ENCODE measurements at places on chromosomes 13 and 19.

DNA sequence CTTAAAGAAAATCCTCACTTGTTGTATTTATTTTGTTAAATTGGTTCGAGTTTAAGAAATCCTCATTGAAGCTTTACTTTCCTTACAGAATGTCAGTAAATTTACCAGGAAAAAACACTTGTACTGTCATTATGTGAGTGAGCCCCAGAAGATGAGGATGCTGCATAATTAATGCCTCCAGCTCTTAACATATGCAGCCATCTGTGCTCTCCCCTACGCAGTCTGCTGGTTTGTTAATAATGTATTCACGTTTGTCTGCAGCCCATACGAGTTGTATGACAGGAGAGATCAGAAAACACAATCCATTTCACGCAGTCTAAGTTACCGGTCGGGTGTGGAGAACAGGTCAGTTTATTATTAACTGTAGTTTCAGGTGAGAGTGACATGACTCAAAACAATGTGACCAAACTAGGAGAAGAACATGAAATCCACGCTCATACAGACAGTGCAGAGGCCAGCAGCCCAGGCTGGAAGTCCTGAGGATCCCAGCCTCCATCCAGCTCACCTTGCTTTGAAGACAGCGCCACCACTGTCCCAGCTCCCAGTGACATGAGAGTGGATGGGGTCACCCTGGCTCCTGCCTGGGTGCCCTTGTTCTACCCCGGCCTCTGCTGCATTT lies 19.8 kb upstream of the ATP11A start:
- no peak for DNase-seq

- peak; percentile 78 for DNase-seq
Measured at GRCh38 chr19:11169896-11170678, 14.5 kb upstream of the SPC24 start.

DNA sequence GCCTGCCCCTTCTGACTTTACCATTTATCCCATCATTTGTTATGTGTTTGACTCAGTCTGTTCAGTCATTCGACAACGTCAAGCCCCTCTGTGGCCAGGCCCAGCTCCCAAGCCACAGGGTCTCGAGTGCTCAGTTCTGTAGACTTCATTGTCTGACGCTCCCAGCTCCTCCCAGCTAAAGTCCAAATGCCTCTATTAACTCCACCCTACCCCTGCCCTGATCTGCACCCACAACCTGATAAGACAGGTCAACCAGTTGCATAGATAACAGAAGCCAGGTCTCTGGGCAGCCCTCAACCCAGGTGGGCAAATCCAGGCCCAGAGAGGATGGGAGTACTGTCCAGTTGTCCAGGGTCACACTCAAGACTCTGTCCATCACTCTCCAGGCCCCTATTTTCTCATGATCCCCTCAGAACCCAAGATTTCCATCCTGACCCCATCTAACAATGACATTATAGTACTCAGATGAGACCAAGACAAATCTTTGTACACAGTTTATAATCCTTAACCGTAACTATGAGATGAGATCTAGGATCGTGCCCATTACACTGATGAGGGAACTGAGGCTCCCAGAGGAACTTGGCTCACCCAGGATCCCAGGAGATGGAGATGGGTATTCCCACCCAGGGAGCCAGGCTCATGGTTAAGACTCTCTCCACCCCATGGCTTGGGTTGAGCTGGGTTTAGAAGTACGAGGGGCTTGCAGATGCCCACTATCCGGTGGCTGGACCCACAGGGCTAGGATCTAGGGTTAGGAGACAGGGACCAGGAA lies 1.1 kb downstream of the TM6SF2 start:
- no peak for DNase-seq

GRCh38 chr13:81738364-81738763 lies 1397.4 kb upstream of the SPRY2 start:
- DNase-seq, result no peak

DNA sequence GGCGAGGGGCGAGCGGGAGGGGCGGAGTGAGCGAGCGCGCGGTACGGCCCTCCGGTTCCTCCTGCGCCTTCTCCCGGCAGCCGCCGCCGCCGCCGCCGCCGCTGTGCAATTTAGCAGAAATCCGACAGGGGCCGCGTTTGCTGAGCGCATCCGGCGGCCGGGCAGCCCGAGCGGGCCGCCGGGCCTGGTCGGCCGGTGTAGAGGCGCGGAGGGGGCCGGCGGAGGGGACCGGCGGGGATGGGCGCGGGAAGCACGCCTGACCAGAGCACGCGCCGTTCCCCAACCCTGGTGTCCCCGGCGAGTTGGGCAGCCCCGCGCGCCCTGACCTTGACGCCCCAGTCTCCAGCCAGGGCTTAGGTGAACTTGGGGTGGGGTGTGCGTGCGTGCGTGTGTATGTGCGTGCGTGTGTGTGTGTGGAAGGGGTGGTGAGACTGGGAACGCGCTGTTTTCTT lies 144.5 kb upstream of the ZNF536 start:
- DNase-seq, result peak; percentile 74

GRCh38 chr19:39558624-39559117 lies 18.7 kb upstream of the EID2 start:
- no peak for DNase-seq

GRCh38 chr19:42252365-42253244 lies 2.3 kb downstream of the ERF start:
- DNase-seq, result peak; percentile 37

DNA sequence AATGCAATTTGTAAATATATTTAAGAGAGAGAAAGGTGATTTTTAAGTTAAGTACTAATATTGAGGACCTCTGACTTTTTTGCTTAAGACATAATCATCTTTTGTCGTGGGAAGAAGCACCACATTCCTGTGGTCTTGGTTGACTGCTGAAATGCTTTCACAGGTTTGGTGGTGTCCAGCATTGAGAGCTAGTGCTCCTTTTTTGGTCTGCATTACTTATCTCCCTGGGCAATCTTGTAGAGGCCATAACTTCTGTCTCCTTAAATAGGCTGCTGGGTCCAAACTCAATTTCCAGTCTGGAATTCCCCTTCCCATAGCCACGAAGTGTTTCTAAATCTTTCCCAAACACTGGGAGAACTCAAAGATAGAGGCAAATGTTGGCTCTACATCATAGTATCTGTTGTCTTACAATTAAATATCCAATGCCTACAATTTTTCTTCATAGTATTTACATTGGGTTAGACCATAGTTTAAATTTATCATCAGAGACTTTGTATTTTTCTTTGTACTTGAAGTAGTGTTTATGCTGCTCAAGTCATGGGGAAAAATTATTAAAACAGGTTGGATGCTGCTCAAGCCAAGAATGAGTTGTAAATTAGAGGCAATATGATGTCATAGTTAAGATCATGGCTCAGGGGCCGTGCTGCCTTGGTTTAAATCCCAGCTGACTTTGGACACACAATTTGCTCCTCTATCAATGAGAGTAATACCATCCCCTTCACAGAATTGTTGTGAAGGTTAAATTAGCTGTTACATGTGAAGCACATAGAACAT lies 105.6 kb downstream of the POSTN start:
- no peak for DNase-seq

- DNase-seq, result peak; percentile 83
Measured at GRCh38 chr13:41049480-41050440, 11.5 kb upstream of the WBP4 start.

DNA sequence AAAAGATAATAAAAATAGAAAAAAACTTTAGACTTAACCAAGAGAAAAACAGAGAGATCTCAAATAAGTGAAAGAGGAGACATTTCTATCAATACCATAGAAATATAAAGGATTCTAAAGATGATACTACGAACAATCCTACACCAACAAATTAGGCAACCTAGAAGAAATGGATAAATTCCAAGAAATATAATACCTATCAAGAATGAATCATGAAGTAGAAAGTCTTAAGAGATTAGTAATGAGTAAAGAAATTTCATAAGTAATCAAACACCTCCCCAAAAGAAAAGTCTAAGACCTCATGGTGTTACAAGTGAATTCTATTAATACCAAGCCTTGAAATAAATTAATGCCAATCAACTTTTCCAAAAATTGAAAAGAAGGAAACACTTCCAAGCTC lies 1584.5 kb upstream of the MIR17HG start:
- DNase-seq, result no peak

DNA sequence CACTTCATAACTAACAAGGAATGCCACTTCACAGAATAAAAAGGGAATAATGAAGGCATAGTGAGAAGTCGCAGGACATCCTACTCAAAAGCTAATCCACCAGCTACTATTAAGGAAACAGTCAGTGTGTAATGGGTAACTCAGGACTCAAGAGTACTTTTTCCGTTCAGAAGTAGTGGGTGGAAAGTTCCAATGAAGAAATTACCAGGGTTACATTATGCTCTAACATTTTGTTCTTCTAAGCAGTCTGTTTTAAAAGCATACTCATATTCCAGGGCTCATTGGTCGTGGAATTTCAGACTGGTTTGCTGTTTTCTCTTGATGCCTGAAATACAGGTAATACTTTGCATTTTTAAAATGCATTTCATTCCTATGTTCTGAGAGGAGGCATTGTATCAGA lies 222.4 kb upstream of the IRS2 start:
- DNase-seq, result no peak

DNA sequence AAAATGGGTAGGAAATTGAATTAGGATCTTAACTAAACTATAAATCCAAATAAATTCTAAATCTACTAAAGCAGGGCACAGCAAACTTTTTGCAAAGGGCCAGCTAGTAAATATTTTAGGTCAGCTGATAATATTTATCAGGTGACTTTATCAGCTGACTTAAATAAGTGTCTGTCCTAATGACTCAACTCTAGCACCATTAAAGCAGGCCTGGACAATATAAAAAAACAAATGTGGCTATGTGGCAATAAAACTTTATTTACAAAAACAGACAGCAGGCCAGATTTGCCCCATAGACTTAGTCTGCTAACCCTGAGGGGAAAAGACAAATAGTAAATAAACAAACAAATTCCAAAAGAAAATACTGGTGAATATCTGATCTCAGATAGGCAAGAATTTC lies 27.7 kb upstream of the DOCK9 start:
- DNase-seq, result no peak
